ENCODE measurements at places on chromosomes 7 and 10. TPM values are rescaled to one million over a fixed set of nuclear protein-coding genes. Genes with fewer than 3 reads are reported as not detected.

GRCh38 chr10:30359373-30360206, 10.5 kb upstream of the MTPAP start:
- no peak overlapping the region for H3K4me3 ChIP-seq
- H3K36me3 ChIP-seq, result no peaks in the 10 kb centered on the region
- peaks cover 12% of the 10 kb centered on the region for H3K27me3 ChIP-seq
- H3K27ac ChIP-seq, result no peak overlapping the region

DNA sequence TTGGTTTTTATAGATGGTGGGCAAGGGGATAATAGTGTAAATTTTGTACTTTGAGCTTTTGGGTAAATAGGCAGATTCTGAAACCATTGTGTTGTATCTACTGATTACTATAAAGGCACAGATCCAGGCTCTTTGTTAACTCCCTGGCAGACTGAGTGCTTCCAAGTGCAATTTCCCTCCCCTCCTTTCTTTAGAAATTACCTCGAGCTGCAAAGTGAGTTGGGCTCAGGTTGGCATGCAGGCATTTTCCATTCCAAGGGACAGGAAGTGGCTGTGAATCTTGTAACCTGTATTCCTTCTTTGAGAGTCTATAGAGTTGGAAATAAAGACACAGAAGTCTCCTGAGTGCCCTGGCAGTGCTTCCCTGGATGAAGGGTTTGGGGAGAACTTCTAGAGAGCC, 494.2 kb upstream of the GALNT17 start:
- no peak for DNase-seq
- no peaks in the 10 kb centered on the region for H3K27me3 ChIP-seq
- H3K4me1 ChIP-seq, result peaks cover 11% of the 10 kb centered on the region
- no peak overlapping the region for H3K27ac ChIP-seq

DNA sequence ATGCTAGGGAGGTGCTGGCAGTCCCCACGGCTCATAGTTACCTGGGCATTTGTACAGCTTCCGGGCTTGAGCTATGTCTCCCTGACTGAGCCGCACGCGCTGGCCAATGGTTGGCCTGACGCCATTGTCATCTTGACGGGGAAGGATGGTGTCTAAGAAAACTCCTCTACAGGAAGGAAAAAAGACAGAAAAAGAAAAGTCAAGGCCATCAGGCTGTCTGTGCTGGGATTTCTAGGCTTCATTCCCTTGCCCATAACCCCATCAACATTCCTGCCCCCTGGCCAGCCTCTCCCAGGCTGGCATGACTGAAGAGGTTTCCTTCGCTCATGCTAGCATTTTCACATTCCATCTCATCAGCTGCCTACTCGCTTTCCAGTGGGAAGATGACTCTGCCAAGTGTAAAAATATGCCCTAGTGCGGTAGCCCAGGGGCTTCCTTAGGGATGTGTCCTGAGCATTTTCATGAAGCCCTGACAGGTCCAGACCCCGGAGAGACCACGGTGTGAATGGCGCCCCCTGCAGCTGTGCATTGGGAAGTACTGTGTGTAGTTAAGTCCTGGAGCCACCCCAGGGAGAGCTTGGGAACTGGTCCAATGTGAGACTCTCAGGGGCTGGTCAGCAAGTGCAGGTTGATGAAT, 54.5 kb upstream of the OPALIN start:
- H3K4me1 ChIP-seq, result no peaks in the 10 kb centered on the region
- no peak overlapping the region for H3K4me3 ChIP-seq
- H3K27ac ChIP-seq, result no peak overlapping the region
- no peaks in the 10 kb centered on the region for H3K36me3 ChIP-seq
- peaks cover 8% of the 10 kb centered on the region for H3K27me3 ChIP-seq

GRCh38 chr7:28301148-28301641, 111.1 kb upstream of the CREB5 start:
- no peaks in the 10 kb centered on the region for H3K4me1 ChIP-seq
- no peaks in the 10 kb centered on the region for H3K27me3 ChIP-seq
- no peaks in the 10 kb centered on the region for H3K36me3 ChIP-seq
- DNase-seq, result no peak

GRCh38 chr10:50540826-50541122, 83.0 kb downstream of the SGMS1 start:
- no peak for DNase-seq
- peaks cover 7% of the 10 kb centered on the region for H3K36me3 ChIP-seq
- peak overlapping the region; percentile 53 for H3K4me3 ChIP-seq
- no peaks in the 10 kb centered on the region for H3K27me3 ChIP-seq
- H3K4me1 ChIP-seq, result peaks cover 80% of the 10 kb centered on the region
- peak overlapping the region; percentile 88 for H3K27ac ChIP-seq

Gene GIMAP8
- total RNA-seq, result 21.5 TPM

Gene SRRM3
- total RNA-seq, result not detected

Gene HKDC1
- total RNA-seq, result 1.4 TPM

Gene RAB11FIP2
- 13.6 TPM for total RNA-seq
